Caco-2 (cell line): ENCODE measurements at places on chromosomes 12 and 14. TPM values are rescaled to one million over a fixed set of nuclear protein-coding genes. Genes with fewer than 3 reads are reported as not detected.

DNA sequence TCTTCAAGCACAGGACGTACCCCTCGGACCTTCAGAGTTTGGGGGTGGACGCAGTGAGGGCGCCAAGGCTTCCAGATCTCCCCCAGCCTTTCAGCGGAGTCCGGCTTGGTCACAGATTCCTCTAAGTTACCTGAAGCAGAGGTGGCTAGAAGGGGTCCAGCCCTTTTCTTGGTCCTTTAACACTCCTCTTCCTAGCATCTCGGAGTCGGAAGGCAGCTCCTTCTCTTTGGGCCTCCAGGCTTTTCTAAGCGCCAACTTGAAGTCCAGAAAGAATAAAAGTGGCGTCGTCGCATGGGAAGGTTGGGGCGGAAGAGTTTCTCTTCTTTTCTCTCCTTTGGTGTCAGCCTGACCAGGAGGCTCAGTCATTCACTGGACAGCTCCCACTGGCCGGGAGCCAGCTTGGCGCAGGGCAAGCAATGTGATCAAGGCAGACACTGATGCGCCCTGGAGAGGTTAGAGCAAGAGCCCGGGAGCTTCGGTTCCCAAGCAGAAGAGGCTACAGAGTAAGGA is 9.6 kb downstream of the OR6S1 start:
- peak; percentile 74 for DNase-seq

The KNTC1 gene
- total RNA-seq = 55.8 and 57.0 TPM in 2 replicates

GRCh38 chr12:1001507-1001906 is 10.5 kb downstream of the ERC1 start:
- DNase-seq = no peak

DNA sequence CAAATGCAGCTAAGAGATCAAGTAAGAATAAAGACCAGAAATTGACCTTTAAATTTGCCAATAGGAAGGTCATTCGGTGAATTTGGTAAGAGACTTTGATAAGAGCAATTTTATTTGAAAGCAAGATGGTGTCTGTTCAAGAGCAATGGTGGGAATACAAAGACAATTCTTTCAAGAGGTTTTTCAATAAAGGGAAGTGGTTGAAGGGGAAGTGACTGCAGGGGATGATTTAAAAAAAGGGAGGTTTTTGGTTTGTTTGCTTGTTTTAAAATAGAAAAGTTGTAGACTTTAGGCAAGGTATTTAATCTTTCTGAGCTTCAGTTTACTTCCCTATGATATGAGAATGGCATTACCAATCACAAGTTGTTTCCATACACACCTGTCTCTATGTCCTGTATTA is 4.3 kb upstream of the APPL2 start:
- DNase-seq = no peak

GRCh38 chr12:53750812-53751335 is 905 bp downstream of the CISTR start:
- peak; percentile 17 for DNase-seq

DNA sequence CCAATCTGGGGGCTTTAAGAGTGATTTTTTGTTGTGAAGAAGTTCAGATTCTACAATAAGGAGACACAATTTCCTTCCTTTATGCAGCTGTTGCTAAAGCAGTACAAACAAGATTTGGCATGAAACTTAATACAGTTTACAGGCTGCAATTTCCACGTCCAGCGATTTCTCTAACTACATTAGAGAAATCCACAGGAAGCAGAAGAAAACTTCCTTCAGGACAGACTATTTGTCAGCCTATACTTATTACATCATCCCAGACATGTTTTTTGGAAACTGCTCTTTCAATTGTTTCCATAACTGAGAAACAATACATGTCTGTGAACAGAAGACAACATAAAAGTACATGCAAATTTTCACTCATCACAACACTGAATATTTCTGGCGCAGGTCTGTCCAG is 204.3 kb downstream of the TTC7B start:
- no peak for DNase-seq

- no peak for DNase-seq
These were observed 31.5 kb downstream of the MEG3 start for GRCh38 chr14:100857233-100857922.

GRCh38 chr12:40208707-40209446 is 15.9 kb upstream of the LRRK2 start:
- DNase-seq = no peak

- peak; percentile 89 for DNase-seq
These were observed 69.8 kb downstream of the SLC6A12 start for GRCh38 chr12:143964-144649.

The PRPH gene
- total RNA-seq = 3.2 and 4.9 TPM in 2 replicates

The CIROP gene
- not detected in 2 replicates for total RNA-seq

- no peak for DNase-seq
These were observed 9.8 kb upstream of the SPX start for GRCh38 chr12:21516281-21516680.

DNA sequence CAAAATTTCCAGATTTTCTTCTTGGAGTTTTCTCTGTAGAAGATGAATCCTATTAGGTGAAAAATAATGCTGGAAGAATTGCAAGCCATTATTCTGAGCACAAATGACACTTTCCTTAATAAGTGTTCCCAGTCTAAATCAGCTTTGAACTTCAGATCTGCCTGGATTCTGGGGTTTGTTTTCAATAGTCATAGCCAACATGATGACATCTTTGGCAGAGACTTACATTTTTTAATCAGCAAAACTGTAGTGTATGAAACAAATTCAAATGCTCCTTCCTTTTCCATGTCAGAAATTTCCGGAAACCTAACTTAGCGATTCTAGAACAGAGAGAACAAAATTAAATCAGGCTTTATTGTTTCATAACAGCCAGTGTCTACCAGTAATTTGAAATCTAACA is 88.5 kb downstream of the TSPAN8 start:
- no peak for DNase-seq

The DNAJC22 gene
- total RNA-seq = 40.6 and 47.7 TPM in 2 replicates

The KCNMB4 gene
- 0.23 TPM in 1 of 2 replicates, not detected in the other for total RNA-seq

The HHIPL1 gene
- total RNA-seq = 2.1 and 2.9 TPM in 2 replicates

GRCh38 chr12:111773801-111774551 is 7.2 kb downstream of the ALDH2 start:
- peak; percentile 77 for DNase-seq

GRCh38 chr12:32755051-32755653 is 545 bp downstream of the YARS2 start:
- peak; percentile 95 for DNase-seq

The VDR gene
- 13.6 and 15.4 TPM in 2 replicates for total RNA-seq

DNA sequence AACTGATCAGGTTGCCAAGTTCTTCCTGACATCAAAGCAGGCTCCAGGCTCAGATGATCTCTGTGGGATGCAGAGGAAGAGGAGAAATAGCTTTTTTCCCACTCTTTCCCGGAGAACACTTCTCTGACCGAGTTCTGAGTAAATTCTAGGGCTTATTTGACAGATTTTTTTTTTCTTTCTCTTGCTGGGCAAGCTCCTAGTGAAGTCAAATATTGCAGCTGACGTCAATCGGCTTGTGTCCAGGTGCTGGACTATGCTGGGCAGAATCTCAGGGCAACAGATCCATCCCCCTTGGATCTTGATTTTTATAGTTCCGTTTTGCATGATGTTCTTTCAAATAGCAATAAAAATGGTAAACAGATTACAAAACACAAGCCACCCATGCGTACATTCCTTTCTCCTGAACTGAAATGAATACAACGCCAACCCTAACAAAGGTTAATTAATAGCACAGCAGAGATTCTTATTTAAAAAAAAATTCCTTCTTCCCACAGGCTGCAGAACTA is 182.2 kb downstream of the NOVA1 start:
- no peak for DNase-seq

The ALX1 gene
- total RNA-seq = not detected in 2 replicates

DNA sequence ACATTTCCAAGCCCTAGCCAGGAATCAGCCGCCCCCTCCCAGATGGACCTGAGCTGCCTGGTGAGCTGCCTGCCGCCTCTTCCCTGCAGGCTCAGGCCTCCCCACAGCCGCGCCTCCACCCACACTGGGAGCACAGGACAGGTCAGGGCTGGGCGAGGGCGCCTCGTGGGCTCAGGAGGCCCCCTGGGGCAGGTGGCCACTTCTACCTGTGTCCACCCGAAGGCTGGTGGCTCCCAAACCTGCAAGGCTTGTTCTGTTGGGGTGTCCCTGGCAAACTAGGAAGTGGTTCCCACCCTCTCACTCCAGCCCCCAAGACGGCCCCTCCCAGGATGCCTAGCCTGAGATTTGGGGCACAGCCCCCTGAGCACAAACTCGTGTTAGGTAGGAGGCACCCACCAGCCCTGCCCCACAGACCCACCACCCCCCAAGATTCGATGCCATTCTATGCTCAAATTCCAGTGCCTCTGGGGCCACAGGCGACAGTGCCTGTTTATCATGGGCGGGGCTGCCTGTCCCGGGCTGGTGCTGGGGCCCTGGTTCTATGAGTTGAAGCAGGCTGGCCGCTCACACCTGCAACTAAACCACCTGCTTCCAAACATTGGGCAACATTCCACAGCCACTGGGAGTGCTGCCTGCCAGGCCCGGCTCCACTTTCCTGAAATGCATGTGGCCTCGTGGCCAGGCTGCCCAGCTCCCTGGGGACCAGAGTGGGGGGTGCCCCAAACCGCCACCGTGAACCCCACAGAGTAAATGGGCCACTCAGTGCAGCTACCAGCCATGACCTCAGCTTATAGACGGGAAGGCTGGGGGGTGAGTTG is 6.8 kb downstream of the MMP17 start:
- peak; percentile 70 for DNase-seq

DNA sequence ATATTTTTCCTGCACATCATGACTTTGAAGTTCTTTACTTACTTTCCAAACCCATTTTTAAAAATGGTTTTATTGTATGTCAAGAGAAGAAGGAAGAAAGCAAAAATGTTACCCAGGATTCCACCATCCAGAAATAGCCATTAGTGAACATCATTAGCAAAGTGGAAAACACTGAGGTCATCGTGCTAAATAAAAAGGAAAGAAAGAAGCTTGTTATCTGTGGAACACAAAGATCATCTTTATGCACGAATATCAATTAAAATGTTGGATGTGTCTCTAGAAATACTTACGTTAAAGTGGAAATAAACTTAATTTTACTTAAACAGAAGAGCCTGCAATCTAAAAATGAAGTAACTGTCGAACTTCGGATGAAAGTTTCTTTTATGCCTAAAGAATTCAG is 27.3 kb downstream of the SFSWAP start:
- DNase-seq = no peak

GRCh38 chr12:104729091-104729490 is 229.0 kb downstream of the SLC41A2 start:
- DNase-seq = no peak

DNA sequence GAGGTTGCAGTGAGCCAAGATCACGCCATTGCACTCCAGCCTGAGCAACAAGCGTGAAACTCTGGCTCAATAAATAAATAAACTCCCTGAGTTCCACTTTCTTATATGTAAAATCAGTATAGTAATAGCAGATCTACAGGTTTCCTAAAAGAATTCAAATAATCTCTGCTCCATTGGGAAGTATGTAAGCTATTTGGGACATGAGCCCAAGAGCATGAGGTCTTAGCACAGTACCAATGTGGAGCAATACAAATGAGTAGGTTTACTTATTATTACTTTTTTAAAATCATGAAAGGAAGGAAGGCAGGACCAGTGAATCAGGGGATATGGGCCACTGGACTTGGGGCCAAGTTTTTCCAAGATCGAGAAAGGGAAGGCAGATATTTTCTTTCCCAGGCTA is 216.9 kb upstream of the DIO2 start:
- DNase-seq = no peak

The FGF23 gene
- total RNA-seq = 0.16 TPM in 1 of 2 replicates, not detected in the other

The KRT78 gene
- total RNA-seq = not detected in 2 replicates

- DNase-seq = no peak
These were observed 6.3 kb upstream of the RILPL2 start for GRCh38 chr12:123442774-123443173.

DNA sequence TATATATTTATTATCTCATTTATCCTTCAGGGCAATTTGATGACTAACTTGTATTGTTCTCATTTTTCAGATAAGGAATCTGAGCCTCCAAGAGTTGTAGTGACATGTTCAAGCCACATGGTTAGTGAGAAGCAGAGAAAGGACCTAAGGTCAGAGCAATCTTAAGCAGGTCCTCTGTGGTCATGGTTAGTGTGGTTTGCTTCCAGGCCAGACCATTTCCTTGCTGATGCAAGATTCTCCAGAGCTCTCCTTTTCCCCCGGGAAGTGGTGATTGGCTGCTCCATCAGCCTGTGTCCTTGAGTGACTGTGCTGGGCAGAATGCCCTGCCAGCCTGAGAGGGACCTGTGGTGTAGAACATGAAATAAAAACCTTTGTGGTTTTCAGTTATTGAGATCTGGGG is 141.3 kb downstream of the KTN1 start:
- DNase-seq = no peak

DNA sequence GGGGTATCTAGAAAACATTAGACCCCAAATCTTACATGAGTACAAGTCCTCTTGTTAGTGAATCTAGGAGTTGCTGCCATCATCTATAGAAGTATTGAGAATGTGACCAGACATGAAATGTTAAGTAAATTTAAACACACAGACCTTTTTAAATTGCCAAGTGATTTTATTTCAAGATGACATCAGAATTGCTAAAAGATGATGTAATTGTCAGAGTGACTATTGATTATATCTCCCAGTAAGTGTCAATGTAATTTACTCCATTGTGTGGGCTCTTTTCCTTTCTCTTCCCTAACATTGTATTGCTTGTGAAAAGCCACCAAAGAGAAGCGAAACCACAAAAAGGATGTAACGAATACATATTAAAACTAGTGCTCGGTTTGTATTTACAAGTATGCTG is 16.8 kb downstream of the ADAM21 start:
- no peak for DNase-seq

- no peak for DNase-seq
These were observed 47.5 kb downstream of the MRPL42 start for GRCh38 chr12:93514853-93515252.

The NRXN3 gene
- 12.4 and 15.9 TPM in 2 replicates for total RNA-seq

DNA sequence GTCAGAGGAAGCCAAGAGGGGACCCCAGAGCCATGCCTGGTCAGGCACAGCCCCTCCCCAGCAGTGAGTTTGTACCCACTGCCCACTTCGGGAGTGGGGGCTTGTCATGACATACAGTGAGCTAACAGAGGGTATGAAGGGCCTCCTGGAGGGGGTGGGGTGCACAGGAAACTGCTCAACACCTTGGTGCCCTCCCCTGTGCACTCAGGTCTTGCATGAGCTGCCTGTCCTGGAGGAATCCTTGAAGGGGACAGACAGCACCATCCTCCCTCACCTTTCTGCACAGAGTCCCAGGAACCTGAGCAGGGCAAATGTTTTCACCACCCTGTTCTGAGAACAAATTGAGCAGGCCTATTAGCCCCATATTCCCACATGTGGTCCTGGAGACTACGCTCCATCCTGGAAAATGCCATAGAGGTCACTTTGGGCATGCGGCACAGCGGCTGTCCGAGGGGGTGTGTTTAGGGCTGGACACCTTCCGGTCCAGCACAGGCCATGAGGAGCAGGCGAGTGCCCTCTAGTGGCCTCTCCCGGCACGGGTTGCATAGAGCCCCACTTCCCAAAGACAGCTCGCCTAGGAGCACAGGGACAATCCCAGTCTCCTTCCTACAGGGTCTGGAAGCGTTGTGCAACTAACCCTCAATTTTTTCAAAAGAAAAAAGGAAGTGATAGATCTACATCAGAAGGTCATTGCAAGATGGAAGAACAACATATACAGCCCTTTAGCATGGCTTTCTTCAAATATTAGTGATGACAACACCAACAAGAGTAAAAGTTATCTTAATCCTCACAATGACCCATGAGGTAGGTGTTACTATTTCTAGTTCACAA is 31.9 kb upstream of the ZFP36L1 start:
- peak; percentile 78 for DNase-seq

GRCh38 chr14:70808416-70809224 is 693 bp downstream of the MAP3K9 start:
- DNase-seq = peak; percentile 53

The UNC119B gene
- total RNA-seq = 39.1 and 44.4 TPM in 2 replicates
